Epithelial cell of proximal tubule (primary cell): ENCODE measurements at places on chromosomes 3 and 15. TPM values are rescaled to one million over a fixed set of nuclear protein-coding genes. Genes with fewer than 3 reads are reported as not detected.

- no peak for DNase-seq
Measured at GRCh38 chr15:49415638-49416037, 7.4 kb upstream of the FGF7 start.

- no peak for DNase-seq
Measured at GRCh38 chr3:127069814-127070440, 87.0 kb downstream of the PLXNA1 start.

Gene CHRFAM7A
- total RNA-seq: 0.07 TPM in 1 of 2 replicates, not detected in the other

GRCh38 chr15:78691851-78692421 lies 50.9 kb upstream of the CHRNB4 start:
- DNase-seq: no peak

DNA sequence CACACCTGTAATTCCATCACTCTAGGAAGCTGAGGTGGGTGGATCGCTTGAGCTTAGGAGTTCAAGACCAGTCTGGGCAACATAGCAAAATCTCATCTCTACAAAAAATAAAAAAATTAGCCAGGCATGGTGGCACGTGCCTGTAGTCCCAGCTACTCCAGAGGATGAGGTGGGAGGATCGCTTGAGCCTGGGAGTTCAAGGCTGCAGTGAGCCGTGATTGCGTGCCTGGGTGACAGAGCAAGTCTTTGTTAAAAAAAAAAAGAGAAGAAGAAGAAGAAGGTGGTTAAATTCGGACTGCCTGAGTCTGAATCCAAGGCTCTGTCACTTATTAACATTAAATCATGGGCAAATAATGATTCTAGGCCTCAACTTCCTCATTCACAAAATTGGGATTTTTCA lies 51.0 kb downstream of the EOMES start:
- no peak for DNase-seq

Gene MCF2L2
- 0.58 and 0.87 TPM in 2 replicates for total RNA-seq

DNA sequence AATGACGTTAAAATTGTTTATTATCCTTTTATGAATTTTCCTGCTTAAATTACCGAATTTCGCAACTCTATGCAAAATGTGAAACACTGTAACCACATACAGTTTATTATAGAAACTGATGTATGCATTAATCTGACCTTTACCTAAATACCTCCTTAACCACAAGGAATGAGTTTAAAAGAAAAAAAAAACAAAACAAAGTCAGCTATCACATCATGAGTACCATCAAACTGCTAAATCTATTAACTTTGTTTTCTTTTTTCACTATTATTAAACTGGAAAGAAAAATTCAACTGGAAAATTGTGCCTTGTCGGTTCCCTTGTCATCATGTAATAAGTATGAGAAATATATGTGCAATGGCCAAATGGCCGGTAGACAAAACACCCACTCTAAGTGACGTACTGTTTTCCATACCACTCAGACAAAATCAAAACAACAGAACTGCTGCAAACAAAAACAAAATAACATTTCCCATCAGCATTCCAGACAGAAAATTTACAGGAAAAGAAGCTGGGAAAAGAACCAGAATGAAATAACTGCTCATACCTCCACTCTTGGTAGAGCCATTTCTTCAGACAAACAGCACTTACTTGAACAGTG lies 415.3 kb downstream of the FOXP1 start:
- DNase-seq: no peak

- DNase-seq: no peak
Measured at GRCh38 chr3:48798998-48799397, 48.7 kb downstream of the PRKAR2A start.

DNA sequence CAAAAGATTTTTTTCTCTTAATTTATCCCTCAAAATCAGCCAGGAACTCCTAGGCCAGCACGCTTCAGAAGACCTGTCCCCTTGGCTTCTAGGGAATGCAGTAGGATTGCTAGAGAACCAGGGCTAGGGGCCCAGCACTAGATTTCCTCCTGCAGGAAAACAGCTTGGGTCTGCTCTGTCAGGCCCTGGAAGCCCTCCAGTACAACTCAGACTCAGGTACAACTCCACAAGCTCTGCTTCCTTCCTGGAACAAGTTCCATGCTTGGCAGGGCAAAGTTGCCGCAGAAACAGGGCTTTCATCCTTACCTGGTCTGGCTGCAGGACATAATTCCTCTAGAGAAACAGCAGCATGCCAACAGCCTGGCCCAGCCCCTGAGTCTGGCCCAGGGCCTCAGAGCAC lies 96.1 kb upstream of the CTNNB1 start:
- DNase-seq: no peak

Gene GASK1A
- 1.1 and 1.2 TPM in 2 replicates for total RNA-seq

Gene IQCF5
- not detected in 2 replicates for total RNA-seq

Gene CRABP1
- total RNA-seq: not detected in 2 replicates

DNA sequence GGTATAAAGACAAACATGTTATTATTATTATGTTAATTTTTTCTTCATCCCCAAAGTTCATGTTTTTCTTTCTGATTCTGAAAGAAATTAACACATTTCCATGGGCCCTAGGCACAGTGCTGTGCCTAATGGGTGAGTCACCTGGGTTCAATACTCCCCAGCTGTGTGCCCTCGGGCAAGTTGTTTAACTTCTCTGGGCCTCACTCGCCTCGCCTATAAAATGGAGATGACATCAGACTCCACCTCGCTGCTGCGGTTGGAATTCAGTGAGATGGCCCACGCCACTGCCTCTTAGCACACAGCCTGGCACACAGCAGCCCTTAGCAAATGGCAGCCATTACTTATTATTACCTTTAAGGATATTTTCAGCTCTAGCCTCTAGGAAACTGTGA lies 22.6 kb downstream of the DNASE1L3 start:
- no peak for DNase-seq

GRCh38 chr3:45659661-45660566 lies 29.3 kb upstream of the SACM1L start:
- DNase-seq: no peak

Gene SOX2
- total RNA-seq: not detected in 2 replicates

GRCh38 chr15:38002883-38003477 lies 68.5 kb downstream of the TMCO5A start:
- DNase-seq: peak; percentile 26

DNA sequence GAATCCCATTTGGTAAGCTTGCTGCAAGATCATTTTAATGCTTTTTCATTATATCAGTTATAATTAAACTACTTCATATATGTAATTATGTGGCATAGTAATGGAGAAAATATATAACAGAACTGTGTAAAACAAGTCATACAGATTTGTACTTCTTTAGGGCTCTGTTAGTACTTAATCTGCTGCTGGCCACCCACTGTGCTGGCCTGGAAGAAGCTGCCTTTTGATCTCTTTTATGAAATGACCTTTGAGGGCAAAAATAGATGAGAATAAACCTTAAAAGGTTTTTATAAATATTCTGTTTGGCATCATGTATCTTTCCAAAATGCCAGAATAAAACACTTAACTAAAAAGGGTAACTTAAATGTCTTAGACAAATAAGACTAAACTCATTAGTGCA lies 262.9 kb downstream of the ZIC1 start:
- no peak for DNase-seq

GRCh38 chr3:127092776-127093175 lies 100.2 kb upstream of the PRR23E start:
- no peak for DNase-seq

Gene DAZL
- total RNA-seq: not detected in 2 replicates

- DNase-seq: no peak
Measured at GRCh38 chr3:133393204-133393603, 6.7 kb upstream of the BFSP2 start.

DNA sequence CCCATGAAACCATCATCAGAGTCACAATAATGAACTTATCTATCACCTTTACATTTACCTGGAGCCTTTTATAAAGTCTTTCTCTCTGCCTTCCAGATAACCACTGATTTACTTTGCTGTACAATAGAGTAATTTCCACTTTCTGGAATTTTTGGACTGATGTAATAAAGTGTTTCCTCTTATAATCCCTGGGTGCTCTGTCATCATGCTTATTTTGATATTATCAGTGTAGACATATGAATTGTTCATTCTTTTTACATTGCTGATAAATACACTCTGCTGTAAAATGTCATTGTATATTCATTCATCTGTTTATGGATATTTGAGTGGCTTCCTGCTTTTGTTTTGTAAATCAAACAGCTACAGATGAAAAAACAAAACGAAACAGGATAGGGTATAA lies 27.0 kb upstream of the IREB2 start:
- no peak for DNase-seq

Gene COL6A6
- not detected in 2 replicates for total RNA-seq

DNA sequence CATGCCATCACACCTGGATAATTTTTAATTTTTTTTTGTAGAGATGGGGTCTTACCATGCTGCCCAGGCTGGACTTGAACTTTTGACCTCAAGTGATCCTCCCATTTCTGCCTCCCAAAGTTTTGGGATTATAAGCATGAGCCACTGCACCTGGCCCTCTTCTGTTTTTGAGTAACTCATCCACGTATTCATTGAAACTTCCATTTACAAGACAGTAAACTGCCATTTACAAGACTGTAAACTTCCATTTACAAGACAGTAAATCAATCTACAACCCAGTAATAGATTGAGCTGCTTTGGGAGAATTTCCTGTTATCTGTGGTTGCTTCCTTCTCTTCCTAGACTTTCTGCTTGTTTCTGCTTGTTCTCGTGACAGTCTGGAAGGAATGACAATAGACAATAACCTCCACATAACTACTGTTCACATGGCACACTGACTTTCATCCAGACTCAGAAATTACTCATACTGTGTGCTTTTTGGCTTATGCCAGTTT lies 114.7 kb upstream of the CCNL1 start:
- DNase-seq: no peak

DNA sequence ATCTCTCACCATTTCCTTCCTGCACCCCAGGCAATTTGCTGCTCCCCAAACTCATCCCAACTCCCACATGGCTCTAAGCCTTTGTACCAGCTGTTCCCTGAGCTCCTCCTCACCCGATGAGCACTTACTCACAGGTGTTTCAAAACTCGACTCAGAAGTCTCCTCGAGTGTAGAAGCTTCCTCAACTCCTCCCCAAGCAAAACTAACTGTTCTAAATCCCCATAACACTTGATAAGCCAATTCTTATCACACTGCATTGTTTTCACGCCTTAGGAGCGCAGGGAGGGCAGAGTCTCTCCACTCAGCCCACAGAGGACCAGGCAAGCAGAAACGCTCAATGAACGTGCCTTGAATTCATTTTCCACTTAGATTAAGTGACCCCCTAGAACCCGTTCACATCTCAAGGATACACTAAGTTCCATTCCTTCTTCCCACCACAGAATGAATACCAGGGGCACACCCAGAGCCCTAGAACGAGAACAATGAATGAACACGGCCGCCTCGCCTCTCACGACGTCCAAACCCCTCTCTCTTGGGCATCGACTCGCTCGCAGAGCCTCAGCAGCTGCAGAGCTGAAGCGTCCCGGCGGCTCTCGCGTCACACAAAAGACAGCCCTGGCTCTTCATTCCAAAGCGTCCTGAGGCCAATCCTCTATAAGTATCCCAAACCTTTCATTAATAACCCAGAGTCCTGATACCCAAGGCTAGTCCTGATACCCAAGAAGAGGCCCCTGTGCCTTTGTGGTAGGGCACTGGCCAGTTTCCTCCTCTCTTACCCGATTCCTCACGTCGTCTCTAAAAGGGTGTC lies 1.1 kb downstream of the RAF1 start:
- DNase-seq: no peak

- no peak for DNase-seq
Measured at GRCh38 chr3:69032142-69032541, 18.7 kb upstream of the EOGT start.

DNA sequence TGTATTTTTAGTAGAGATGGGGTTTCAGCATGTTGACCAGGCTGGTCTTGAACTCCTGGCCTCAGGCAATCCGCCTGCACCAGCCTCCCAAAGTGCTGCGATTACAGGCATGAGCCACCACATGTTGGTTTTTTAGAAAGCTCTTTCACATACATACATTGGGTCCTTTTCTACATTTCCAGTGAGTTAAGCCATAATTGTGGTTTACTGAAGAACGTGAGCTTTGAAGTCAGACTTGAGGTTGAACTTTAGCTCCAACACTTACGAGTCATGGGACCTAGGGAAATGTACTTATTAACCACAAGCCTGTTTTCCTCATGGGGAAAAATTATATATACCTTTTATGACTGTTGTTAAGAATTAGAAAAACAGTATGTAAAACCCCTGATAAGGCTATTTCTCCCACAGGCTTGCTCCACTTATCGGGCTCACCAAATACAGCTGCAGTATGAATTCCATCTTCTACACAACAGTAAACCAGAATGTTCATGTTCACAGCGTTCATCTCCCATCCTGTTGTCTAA lies 39.0 kb downstream of the GPR160 start:
- peak; percentile 58 for DNase-seq

- DNase-seq: no peak
Measured at GRCh38 chr3:108461661-108462111, 48.7 kb downstream of the MYH15 start.

DNA sequence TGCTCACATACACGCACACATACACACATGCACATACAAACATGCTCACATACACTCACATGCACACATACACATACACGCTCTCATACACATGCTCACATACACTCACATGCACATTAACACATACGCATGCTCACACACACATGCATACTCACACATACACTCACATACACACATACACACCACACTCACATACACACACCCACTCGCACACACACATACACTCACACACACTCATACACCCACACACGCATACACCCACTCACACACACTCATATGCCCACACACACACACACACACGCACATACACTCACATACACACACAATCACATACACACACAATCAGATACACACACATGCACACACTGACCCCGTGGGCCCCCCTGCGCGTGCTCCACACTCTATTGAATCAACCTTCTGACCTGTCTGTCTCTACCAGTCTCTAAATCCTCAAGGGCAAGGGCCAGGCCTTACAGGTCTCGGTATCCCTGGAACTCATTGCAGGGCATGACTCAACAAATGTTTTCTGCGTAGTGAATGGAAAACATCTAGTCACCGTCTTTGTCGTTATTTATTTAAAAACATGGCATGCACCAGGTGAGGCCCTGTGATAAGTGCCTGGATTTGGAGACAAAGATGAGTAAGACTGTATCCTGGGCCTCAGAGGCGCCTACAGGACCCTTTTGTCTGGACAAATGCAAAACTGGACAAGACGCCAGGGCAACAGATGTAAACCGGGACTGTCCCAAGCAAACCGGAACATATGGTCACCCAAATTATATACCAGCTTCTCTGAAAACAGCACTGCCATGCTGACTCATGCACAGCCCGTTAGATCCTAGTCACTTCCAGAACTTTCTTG lies 41.8 kb downstream of the GRK7 start:
- no peak for DNase-seq

Gene LYZL4
- total RNA-seq: not detected in 2 replicates

DNA sequence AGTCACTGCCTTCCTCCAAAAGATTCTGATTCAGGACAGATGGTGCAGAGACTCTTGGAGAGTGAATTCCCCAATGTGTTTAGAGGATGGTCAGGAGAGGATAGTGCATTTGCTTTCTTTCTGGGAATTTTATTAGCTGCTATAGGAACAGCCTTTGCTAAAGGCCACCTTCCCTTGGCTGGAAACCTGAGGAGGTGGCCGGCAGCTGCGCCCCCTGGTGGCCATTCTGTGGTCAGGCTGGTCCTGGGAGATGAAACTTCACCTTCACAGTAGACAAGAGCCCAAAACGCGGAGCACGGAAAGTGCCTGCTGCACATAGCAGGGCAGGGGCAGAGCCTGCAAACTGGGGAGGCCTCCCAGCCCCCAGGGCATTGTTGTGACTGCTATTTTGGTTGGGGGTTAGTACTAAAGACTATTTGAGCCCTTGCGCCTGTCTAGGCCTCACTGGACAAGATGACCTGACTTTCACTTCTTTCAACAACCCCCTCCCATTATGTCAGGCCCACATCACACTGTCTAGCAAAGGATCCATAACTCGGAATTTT lies 34.3 kb downstream of the SEC22C start:
- DNase-seq: no peak
